Urothelium cell line (cell line): ENCODE measurements at places on chromosomes 6 and 20.

GRCh38 chr6:35391240-35391968 lies 49.0 kb downstream of the PPARD start:
- peak; percentile 80 for DNase-seq

- no peak for DNase-seq
Measured at GRCh38 chr20:11551479-11551878, 366.2 kb upstream of the BTBD3 start.

GRCh38 chr20:41889844-41890224 lies 271.7 kb upstream of the CHD6 start:
- peak; percentile 29 for DNase-seq

DNA sequence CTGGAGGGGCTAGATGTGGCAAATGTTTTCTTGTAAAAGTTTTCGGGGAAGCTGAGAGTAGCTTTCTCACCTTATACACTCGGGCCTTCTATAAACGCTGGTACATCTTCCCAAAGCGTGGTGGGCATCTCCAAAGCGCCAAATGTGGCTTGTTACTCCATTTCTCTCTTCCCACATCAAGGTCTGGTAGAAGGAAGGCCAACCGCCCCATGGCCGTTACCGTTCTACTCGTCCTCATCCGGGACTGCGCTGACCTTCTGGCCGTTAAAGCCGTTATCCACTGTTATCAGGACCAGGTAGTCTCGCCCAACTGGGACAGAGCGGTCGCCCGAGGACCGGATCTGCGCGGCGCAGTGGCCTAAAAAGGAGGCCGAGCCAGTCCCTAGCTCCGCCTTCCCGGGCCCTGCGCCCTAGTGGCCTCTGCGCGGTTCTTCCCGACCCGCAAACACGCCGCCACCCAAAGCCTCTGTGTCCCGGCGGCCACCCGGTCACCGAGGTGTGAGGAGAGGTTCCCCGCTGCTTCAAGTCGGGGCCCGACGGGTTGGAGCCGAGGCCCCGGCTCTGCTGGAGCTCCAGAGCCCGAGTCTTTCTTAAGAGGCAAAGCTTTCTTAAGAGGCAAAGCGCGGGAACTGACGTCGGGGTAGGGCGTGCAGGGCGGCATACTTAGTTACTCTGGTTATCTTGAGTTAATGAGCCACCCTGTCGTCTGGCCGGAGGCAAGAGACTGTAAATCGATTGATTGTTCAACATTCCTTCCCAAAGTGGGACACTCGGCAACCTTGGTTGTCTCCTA lies 90.5 kb downstream of the GPX5 start:
- DNase-seq = no peak

DNA sequence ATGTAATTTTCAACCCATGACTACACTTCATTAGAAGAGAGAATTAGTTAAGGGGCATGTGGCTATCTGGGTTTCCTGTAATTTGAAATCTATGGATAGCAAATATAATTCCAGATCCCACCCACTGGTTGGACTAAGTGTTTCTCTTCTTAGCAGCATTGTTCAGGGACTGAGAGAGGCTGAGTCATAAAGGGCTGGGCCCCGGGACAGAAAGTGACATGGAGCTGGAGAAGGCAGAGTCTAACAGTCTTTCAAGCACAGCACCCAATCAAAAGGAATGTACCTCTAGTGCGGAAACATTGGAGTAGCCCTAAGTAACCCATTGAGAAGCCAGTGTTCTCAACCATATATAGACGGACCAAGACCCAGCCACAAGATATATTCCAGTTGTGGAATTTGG lies 363.9 kb downstream of the DHX35 start:
- peak; percentile 12 for DNase-seq

GRCh38 chr6:53426667-53427270 lies 78.0 kb upstream of the ELOVL5 start:
- no peak for DNase-seq

- DNase-seq = no peak
Measured at GRCh38 chr20:5122873-5123260, 3.1 kb upstream of the PCNA start.

DNA sequence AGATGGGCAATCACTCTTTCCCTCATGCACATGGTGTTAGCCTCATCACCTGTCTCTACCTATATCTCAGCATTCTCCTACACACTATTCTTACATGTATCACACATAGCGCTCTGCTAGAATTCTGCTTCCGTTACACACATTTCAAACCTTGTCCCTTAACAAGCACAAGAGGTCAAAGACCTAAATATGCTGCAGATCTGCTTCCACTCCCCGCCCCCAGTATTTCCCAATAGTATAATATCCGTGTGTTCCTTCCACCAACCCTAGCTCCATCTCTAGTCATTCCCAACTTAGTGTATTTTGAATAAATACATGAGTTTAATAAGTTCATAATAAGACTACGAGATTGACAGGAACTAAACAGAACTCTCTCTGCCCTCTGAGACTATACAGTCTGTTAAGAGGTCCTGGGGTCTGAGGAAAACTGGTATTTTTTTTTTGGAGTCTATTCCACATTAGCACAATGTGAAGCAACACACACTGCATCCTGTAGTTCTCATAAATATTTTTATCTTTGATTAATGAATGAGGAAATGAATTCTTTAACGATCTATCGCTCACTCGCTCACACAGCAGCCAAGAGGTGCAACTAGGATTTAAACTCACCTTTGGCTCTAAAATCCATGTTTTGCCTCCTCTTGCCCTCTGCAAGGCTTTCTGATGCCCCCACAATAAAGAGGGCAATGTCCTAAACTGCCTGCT lies 491.6 kb downstream of the QKI start:
- no peak for DNase-seq

DNA sequence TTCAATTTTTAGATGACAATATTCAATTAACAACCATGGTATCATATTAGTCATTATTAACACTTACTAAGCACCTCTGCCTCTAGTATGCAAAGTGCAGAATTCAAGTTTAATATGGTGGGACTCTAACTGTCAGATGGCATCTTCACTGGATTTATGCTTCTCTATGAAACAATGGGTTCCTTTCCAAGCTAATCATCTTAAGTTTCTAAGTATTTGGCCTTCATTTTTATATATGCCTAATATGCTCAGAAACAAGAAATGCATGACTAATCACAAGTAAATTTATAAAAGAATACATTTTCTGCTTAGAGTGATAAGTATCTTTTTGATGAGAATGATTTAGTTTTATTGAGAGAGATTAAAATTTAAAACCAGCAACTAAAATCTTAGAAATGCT lies 144.7 kb downstream of the HIVEP2 start:
- no peak for DNase-seq

- no peak for DNase-seq
Measured at GRCh38 chr6:71080826-71081225, 124.0 kb upstream of the B3GAT2 start.

DNA sequence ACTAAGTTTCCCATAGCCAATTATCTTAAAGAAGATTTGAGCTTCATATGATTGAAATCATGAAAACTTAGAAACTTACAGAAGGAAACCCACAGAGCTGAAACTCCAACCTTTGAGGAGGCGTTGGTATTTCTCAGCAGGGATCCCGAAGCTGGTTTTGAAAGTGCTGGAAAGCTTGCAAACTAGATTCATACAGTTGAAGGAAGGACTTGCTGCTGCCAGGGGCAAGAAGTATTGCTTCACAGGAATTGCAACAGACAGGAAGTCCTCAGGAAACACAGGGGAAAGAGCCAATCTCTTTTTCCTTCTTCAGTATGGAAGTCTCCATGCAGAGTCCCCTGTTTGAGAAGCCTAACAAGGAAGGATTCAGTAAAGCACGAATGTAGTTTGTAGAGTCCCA lies 419.7 kb downstream of the CD109 start:
- no peak for DNase-seq

DNA sequence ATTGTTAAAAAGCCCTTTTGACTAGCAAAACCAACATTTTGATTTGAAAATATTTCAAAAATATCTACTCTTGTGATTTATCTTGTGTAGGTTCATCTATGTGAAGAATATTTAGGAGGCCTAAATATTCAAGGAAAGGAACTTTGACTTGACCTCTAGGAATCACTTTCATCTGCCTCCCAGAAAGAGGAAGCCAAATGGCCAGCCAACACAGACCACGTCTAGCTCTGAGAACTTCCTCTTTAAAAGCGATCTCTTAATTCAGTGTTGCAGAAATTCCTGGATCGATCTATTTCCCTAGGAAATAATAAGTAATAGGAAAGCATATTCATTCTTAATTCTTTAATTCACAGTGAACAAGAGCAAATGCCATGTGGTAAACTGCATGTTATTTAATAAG lies 9.6 kb upstream of the MOXD1 start:
- DNase-seq = no peak
